ENCODE measurements at places on chromosomes 4 and X. TPM values are rescaled to one million over a fixed set of nuclear protein-coding genes. Genes with fewer than 3 reads are reported as not detected.
A peak's percentile ranks its signal among the peaks of the same experiment; 100 is the strongest.

- no peak for DNase-seq
Observed at GRCh38 chrX:19072372-19072771, 49.9 kb downstream of the ADGRG2 start.

DNA sequence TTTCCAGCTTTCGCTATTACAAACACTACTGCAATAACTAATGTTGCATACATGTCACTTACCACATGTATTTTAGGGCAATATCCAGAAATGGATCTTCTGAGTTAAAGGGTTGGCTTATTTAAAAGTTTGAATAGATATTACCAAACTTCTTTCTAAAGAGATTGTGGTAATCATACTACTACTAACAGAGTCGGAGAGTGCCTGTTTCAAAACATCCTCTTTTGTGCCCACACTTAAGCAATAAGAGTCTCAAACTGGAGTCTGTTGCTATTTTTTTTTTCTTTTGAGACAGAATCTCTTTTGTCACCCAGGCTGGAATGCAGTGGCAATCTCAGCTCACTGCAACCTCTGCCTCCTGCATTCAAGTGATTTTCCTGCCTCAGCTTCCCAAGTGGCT is 35.8 kb downstream of the FGFBP1 start:
- no peak for DNase-seq

GRCh38 chrX:17732138-17732783 is 5.0 kb upstream of the SCML1 start:
- peak; percentile 19 for DNase-seq

- peak; percentile 92 for DNase-seq
Observed at GRCh38 chrX:78653118-78653822, 5.9 kb downstream of the RTL3 start.

- DNase-seq: no peak
Observed at GRCh38 chr4:6984612-6985425, 58.4 kb upstream of the TADA2B start.

GRCh38 chr4:100590325-100590724 is 72.5 kb upstream of the EMCN start:
- no peak for DNase-seq

Gene VCX3B
- not detected for total RNA-seq

DNA sequence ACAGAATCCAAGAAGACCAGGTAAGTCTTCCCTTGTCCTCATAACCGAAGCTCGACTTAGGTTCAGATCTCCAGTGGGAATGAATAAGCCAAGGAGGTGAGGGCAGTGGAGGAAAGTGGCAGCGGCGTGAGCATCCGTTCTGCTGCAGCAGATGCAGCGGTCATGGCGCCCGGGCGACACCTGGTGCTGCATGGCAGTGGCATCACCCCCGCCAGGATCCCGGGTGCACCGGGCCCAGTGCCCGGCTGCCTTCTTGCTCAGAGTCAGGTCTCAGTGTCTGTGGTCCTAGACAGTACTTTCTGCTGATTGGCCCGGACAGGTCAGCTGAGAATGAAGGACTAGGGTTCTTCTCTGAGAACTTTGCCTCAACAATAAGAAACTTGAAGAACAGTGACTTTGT is 83.4 kb upstream of the SORBS2 start:
- DNase-seq: no peak

- peak; percentile 90 for DNase-seq
Observed at GRCh38 chr4:44726038-44726871, at the start of gene GNPDA2. Gene GNPDA2 (minus strand): TSS chr4:44726556. CDS start chr4:44722207, 4,349 bp downstream.

DNA sequence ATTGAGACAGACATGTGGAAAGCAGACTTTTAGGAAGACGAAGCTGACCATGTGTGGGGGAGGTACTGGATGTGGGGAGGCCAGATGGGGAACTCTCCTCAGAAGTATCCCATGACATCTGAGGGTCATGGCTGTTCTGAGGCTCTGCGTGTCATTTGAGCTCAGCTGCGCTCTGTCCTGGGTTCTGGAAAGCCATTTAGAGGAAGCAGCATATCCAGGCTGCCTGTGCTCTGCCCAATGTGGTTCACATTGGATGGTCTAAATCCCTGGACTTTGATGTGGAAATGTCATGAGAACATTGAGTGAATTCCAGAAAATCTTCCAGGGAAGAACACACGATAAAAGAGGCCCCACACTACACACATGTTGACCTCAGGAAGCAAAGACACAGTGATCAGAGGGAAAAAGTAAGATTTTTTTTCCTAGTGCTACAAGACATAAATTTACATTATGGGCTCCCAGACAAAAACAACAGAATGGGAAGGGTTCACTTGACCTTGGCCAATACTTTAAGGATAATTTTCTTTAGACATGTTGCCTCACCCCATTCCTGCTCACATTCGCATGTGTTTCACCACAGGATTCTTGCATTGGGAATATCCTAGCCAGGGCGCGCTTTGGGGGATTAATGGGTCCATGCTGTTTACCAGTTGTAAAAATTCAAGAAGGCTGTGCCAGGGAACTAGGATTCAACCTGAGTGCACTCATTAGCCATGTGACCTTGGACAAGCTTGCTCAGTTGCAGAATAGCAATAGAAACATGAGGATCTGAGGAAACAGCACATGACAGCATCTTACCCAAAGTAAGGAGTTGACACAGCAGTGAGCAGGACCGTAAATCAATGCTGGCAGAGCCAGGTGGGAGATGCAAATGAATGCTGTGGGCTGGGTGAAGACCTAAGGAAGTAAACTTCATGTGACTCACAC is 73.2 kb upstream of the C1QTNF7 start:
- no peak for DNase-seq

DNA sequence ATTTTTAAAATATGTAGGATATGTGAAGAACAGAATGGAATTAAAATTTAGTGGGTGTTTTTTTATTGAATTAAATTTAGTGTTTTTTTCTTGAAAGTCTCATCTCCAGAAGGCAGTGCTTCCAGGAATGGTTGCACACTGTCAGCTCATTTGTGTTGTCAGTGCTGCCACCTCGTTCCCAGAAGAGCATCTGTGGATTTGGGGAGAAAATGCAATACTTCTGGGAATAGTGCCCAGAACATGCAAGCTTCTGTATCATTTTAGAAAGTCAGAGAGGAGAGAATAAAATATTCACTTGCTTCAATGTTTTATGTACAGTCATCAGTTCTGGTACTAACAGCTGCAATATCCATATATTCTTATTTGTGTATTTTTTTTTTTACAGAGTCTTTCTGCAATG is 608.8 kb downstream of the PCDH7 start:
- no peak for DNase-seq

DNA sequence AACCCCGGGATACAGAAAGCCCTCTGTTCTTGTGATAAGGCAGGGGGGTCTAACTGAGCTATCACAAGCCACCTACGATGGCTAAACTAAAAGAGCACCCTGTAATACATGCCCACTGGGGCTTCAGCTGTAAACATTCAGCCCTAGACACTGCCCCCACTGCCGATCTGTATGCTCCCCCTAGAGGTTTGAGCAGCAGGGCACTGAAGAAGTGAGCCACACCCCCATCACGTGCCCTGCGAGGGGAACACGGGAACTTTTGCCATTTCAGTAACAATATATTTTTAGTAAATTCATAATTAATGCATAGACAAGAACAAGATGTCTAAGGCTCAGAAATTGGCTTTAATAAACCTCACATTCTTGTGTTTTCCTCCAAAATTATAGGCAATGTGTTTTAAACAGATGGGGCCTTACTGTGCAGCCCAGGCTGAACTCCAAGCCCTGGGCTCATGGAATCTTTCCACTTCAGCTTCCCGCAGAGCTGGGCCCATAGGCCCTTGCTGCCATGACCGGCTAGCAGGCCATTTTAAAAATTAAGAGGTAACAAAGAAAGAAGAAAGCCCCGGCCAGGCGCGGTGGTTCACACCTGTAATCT is 235.3 kb upstream of the SFRP2 start:
- no peak for DNase-seq

- DNase-seq: peak; percentile 64
Observed at GRCh38 chr4:37873386-37873785, 17.5 kb upstream of the TBC1D1 start.

Gene PCDH18
- total RNA-seq: 542 TPM

- no peak for DNase-seq
Observed at GRCh38 chr4:56409511-56410090, 22.3 kb upstream of the AASDH start.

- no peak for DNase-seq
Observed at GRCh38 chr4:60296386-60296785, 903.7 kb upstream of the ADGRL3 start.

GRCh38 chr4:38873290-38873944 is 5.8 kb downstream of the FAM114A1 start:
- no peak for DNase-seq

DNA sequence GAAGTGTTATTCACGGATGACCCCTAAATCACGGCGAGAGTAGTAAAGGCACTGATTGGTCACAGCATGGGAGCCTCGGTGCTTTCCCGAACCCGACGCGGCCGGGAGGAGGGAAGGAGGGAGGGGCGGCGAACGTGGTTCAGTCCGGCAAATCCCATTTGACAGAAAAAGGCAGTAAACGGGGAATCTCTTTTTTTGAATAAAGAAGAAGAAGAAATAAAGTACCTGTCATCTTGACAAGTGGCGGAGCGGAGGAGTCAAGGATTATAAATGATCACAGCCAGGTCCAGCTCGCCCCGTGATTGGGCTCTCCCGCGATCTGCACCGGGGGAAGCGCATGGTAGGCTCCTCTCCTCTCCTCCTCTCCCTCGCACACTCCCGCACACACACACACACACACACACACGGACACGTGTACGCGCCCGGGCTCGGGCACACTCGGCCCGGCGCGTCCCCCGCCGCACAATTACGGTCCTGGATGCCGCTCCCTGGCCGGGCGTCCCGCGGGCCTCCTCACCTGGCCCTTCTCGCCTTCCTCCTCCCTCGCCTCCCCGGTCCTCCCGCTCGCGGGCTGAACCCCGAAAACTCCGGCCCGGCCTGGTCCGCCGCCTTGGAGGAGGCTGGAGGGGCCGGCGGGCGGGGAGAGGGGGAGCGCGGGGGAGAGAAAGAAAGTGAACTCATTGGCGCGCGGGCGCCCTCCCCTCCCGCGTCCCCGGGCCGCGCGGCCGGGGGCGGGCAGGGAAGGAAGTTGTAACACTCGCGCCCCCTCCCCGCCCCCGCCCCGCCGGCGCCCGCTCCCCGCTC is 99.2 kb upstream of the TENM3 start:
- DNase-seq: peak; percentile 82

GRCh38 chr4:94759767-94760211 is 2.0 kb downstream of the BMPR1B start:
- no peak for DNase-seq

Gene GSTCD
- 10.8 TPM for total RNA-seq

- DNase-seq: no peak
Observed at GRCh38 chr4:5984843-5985242, 33.4 kb downstream of the C4orf50 start.

DNA sequence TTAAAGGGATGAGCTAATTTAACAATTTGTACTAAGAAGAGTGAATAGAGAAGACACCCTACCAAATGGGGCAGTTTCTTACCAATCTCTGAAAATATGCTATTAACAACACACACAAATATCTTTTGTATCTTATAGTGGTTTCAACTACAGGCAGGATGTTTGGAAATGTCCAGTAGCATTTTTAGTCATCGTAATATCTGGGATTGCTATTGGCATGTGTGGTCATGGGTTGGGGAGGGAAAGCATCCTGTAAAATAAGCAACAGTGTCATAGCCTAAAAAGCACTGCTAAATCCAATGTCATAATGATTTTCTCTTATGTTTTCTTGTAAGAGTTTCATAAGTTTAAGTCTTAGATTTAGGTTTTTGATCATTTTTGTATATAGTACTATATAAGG is 29.3 kb upstream of the ABCG2 start:
- DNase-seq: no peak

GRCh38 chrX:137988470-137988869 is 422.5 kb downstream of the ZIC3 start:
- DNase-seq: no peak

Gene POU3F4
- total RNA-seq: not detected

Gene FAM114A1
- total RNA-seq: 270 TPM

DNA sequence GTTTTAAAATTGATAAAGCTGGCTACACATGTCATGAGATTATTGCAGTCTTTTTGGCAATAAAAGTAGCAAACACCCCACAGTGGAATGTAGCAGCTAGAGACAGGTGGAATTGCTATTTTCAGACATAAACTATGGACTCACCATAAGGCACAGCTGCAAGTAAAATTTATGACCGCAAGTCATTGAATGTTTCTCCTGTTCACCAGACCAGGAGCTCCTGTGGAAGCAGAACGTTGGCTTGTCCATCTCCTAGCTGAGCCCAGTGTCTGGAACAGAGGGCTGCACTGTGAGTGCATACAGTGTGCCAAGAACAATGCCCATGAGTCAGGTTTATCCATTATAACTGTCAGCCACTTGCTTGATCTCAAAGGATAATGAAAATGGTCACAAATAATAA is 538.2 kb downstream of the INPP4B start:
- DNase-seq: no peak

Gene KIT
- 0.50 TPM for total RNA-seq

DNA sequence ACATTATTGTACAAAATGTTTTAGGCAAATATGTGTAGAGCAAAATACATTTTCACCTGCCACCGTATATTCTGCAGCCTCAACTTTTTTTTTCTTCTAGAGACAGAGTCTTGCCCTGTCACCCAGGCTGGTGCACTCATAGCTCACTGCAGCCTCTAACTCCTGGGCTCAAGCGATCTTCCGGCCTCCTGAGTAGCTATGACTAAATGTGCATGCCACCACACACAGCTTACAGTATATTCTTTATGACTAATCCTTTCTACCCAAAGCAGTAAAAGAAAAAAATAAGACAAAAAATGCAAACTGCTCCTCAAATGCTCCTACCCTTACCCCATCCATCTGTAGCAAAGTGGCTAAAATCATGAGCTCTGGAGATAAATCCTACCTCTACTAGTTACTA is 426.3 kb downstream of the KCNIP4 start:
- DNase-seq: no peak

- DNase-seq: no peak
Observed at GRCh38 chr4:145912376-145912775, 26.2 kb downstream of the ZNF827 start.

Gene DTHD1
- not detected for total RNA-seq

Gene P2RY4
- total RNA-seq: under 0.01 TPM

DNA sequence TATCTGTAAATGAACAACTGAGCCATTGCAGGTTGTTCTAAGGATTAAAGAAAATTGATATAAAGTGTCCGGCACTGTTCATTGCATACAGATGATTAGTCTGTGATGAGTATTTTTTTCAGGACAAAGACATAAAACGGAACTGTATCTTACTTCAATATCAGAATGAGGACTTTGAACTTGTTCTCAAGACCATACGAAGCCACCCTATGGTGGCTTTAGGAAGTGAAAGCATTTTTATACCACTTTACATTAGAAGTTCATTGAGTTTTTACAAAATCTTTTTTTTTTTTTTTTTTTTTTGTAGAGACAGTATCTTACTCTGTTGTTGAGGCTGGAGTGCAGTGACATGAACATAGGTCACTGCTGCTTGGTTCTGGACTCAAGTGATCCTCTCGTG is 45.2 kb upstream of the TRIM2 start:
- no peak for DNase-seq

DNA sequence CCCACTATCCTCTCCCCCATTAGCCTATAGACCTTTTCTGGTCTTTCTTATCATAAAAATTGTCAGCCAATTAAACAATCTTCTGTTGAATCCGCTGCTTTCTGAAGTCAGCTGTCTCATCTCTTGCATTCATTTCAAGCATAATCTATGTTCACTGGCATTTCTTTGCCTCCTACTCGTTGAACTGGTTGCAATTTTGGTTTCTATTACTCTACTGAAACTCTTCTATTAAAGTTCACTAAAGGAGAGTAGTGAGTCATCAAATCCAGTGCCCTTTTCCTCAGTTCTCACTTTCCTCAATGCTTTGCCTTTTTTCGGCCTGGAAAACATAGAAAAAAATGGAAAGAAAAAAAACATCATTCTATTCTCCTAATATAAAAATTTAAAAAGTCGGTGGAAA is 23.9 kb upstream of the CXCL13 start:
- peak; percentile 24 for DNase-seq

Gene NBDY
- total RNA-seq: 5.8 TPM

- no peak for DNase-seq
Observed at GRCh38 chr4:38153387-38153760, 193.2 kb downstream of the PTTG2 start.

All from fibroblast of lung (primary cell).